ENCODE measurements at places on chromosomes 5 and 9. TPM values are rescaled to one million over a fixed set of nuclear protein-coding genes. Genes with fewer than 3 reads are reported as not detected.

The STRBP gene
- total RNA-seq = 11.5 TPM

The TMC1 gene
- total RNA-seq = not detected

The BSPRY gene
- total RNA-seq = not detected

The DMRT1 gene
- not detected for total RNA-seq

The FIBCD1 gene
- total RNA-seq = 5.3 TPM

The LCP2 gene
- total RNA-seq = 2.7 TPM

The CCDC192 gene
- not detected for total RNA-seq

The OBP2B gene
- not detected for total RNA-seq

The PNPLA7 gene
- total RNA-seq = 0.14 TPM

The STPG3 gene
- not detected for total RNA-seq

The BAAT gene
- total RNA-seq = not detected

The PCDHA9 gene
- total RNA-seq = not detected

The NCS1 gene
- total RNA-seq = 40.3 TPM

The NIM1K gene
- total RNA-seq = not detected

The RETREG1 gene
- 1.5 TPM for total RNA-seq

The PCDHB10 gene
- total RNA-seq = 4.5 TPM

The MZB1 gene
- total RNA-seq = not detected

The TRPM6 gene
- total RNA-seq = 0.29 TPM

The SPINK6 gene
- total RNA-seq = not detected

The GZMA gene
- not detected for total RNA-seq

The ASPN gene
- not detected for total RNA-seq

Measured in H4 (cell line).